Naive B cell (primary cell): ENCODE measurements at places on chromosomes 1 and 21. TPM values are rescaled to one million over a fixed set of nuclear protein-coding genes. Genes with fewer than 3 reads are reported as not detected.

GUCA2A gene
- not detected for polyA plus RNA-seq

BGLAP gene
- polyA plus RNA-seq: not detected

RNF207 gene
- 0.12 TPM for polyA plus RNA-seq

DDR2 gene
- not detected for polyA plus RNA-seq

OR2T12 gene
- polyA plus RNA-seq: not detected

CNR2 gene
- 56.0 TPM for polyA plus RNA-seq

FCAMR gene
- polyA plus RNA-seq: not detected

CHRM3 gene
- polyA plus RNA-seq: not detected

ADAMTS1 gene
- not detected for polyA plus RNA-seq

PDE9A gene
- 1.5 TPM for polyA plus RNA-seq

OR2M5 gene
- not detected for polyA plus RNA-seq

- no peak for DNase-seq
- H3K4me1 ChIP-seq: peaks cover 26% of the 10 kb centered on the region
- no peak overlapping the region for H3K27ac ChIP-seq
- H3K4me3 ChIP-seq: no peak overlapping the region
- H3K36me3 ChIP-seq: no peaks in the 10 kb centered on the region
- no peaks in the 10 kb centered on the region for H3K27me3 ChIP-seq
These were observed 2.8 kb downstream of the STPG1 start for GRCh38 chr1:24410750-24411149.

- no peak overlapping the region for H3K4me3 ChIP-seq
- H3K27me3 ChIP-seq: no peaks in the 10 kb centered on the region
- no peak for DNase-seq
- peaks cover 11% of the 10 kb centered on the region for H3K4me1 ChIP-seq
- H3K36me3 ChIP-seq: peaks cover 30% of the 10 kb centered on the region
- peak overlapping the region; percentile 26 for H3K27ac ChIP-seq
These were observed 62.4 kb downstream of the SASS6 start for GRCh38 chr1:100070201-100070939.

DNA sequence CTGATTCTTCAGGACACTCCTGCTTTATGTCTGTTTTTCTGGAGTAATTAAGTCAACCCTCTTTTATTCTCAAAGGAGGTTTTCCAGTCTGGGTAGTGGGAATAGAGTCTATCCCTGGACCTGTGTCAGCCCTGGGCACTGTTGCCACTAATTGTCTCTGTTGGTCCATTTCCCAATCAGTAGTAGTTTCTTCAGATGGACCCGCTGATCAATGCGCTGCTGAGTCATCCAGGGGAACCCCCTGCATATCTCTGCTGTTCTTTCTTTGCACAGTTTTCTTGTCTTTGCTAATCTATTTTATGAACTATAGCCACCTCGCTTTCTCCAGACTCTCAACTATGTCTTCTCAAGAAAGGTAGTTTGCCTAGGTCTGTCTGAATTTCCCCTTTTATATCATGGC, 82.5 kb downstream of the TNNI3K start:
- no peak overlapping the region for H3K4me3 ChIP-seq
- DNase-seq: no peak
- H3K27me3 ChIP-seq: peaks cover 6% of the 10 kb centered on the region
- H3K4me1 ChIP-seq: no peaks in the 10 kb centered on the region
- no peaks in the 10 kb centered on the region for H3K36me3 ChIP-seq

GRCh38 chr1:17741052-17741451, 14.1 kb upstream of the ACTL8 start:
- no peaks in the 10 kb centered on the region for H3K27me3 ChIP-seq
- no peaks in the 10 kb centered on the region for H3K36me3 ChIP-seq
- no peak overlapping the region for H3K4me3 ChIP-seq

DNA sequence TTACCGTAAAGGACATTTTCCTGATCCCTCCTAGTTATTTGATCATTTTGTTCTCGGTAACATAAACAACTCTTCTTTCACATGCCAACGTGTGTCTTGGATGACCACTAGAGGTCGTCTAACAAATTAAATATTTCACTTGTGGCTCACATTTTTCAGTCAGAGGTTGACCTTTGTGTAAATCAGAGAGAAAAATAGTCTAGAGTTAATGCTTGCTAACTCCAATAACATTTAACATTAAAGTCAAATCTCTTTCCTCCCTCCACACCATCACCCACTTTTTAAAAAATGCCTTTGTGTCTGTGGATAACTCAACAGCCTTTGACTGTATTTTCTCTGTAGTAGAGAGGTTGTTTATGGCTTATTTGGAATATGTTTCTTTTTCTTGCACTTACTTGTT, 220.5 kb upstream of the B3GALT2 start:
- peak; percentile 36 for DNase-seq
- H3K4me1 ChIP-seq: peaks cover 12% of the 10 kb centered on the region
- no peak overlapping the region for H3K27ac ChIP-seq
- H3K4me3 ChIP-seq: no peak overlapping the region
- no peaks in the 10 kb centered on the region for H3K27me3 ChIP-seq
- H3K36me3 ChIP-seq: no peaks in the 10 kb centered on the region

DNA sequence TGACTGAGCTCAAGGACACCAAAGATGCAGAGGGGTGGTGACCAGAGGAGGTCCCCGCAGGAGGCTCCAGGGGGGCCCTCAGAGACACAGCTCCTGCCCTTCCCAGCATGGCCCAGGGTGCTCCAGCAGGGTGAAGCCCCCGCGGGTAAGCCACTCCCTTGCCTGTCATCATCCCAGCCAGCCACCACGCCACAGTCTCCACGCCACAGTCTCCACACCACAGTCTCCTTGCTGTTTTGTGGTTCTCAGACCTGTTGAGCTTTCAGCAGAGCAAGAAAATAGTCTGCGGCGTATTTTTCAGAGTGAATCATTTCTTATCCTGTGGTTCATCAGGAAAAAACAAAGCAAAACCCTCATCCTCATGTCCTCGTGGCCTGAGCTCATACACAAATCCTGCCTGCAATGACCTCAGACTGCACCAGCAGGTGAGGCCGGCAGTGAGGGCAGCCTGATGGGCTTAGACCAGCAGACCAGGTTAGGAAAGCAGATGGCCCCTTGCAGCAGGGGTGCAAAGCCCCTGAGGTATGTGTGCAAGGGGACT, 25.7 kb upstream of the ABCG1 start:
- no peak for DNase-seq
- no peak overlapping the region for H3K4me3 ChIP-seq
- H3K27me3 ChIP-seq: no peaks in the 10 kb centered on the region
- H3K4me1 ChIP-seq: peaks cover 35% of the 10 kb centered on the region
- H3K36me3 ChIP-seq: no peaks in the 10 kb centered on the region

GRCh38 chr1:156775799-156776198, 8.5 kb downstream of the PRCC start:
- H3K27me3 ChIP-seq: no peaks in the 10 kb centered on the region
- peak overlapping the region; percentile 55 for H3K27ac ChIP-seq
- H3K4me3 ChIP-seq: no peak overlapping the region
- no peak for DNase-seq
- H3K4me1 ChIP-seq: peaks cover 38% of the 10 kb centered on the region
- H3K36me3 ChIP-seq: peaks cover 8% of the 10 kb centered on the region

- H3K27me3 ChIP-seq: peaks cover 35% of the 10 kb centered on the region
- DNase-seq: no peak
- peaks cover 15% of the 10 kb centered on the region for H3K4me1 ChIP-seq
- peaks cover 4% of the 10 kb centered on the region for H3K36me3 ChIP-seq
These were observed 5.8 kb downstream of the LINGO4 start for GRCh38 chr1:151799179-151800022.

DNA sequence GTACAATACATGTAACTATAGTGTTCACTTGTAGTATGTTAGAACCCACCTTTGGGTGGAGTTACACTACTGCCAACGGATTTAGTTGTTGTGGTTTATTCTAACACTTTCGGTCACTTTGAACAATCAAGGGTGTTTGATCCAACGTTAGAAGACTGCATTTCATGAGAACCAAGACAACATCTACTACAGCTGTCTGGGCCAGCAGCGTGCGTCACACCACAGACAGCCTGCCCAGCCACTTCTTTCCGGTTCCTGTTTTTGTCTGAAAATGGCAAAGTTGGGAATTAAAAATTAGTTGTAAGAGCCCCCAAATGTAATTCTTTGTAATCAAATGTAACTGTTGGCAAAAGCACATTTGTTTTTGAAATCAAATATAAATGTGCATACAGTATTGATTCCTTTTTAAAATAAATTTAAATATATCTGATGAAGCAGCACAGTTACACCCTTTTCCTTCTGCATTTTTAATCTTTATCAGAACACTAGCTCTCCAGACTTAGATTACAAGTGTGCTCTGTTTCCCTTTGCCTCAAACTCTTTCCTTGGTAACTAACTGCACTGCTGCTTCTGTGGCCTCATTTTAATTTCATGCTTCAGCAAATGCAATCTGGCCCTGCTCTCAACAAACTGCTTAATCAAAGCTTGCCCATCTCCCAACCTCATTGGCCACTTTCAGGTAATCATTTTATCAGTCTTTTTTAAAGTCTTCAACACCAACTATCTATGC, 86.6 kb upstream of the DPH5 start:
- H3K36me3 ChIP-seq: no peaks in the 10 kb centered on the region
- H3K27me3 ChIP-seq: no peaks in the 10 kb centered on the region
- DNase-seq: peak; percentile 89
- H3K4me1 ChIP-seq: peaks cover 34% of the 10 kb centered on the region

GRCh38 chr1:184032930-184033418, 4.6 kb downstream of the COLGALT2 start:
- no peak overlapping the region for H3K4me3 ChIP-seq
- H3K27me3 ChIP-seq: peaks cover 78% of the 10 kb centered on the region
- peaks cover 13% of the 10 kb centered on the region for H3K4me1 ChIP-seq
- DNase-seq: no peak
- no peaks in the 10 kb centered on the region for H3K36me3 ChIP-seq

DNA sequence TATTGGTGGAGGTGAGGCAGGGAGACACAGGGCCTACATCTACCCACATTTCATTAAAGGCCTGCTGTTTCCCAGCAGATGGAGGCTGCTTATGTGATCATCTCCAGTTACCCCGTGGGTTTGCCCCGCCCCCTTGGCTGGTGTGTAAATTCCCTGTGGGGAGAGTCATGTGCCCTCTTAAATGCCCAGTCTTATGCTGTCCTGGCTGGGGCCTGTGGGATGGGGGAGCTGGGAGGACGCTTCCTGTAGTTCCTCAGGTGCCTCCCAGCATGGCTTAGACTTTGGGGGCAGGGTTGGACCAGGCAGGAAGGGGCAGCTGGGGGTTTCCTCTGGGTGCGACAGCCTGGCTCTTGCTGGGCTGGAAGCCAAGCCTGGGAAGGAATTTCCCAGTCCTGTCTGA, 15.5 kb upstream of the CITED4 start:
- H3K4me3 ChIP-seq: no peak overlapping the region
- no peaks in the 10 kb centered on the region for H3K4me1 ChIP-seq
- H3K27me3 ChIP-seq: peaks cover 35% of the 10 kb centered on the region
- DNase-seq: no peak
- no peak overlapping the region for H3K27ac ChIP-seq
- H3K36me3 ChIP-seq: no peaks in the 10 kb centered on the region

DNA sequence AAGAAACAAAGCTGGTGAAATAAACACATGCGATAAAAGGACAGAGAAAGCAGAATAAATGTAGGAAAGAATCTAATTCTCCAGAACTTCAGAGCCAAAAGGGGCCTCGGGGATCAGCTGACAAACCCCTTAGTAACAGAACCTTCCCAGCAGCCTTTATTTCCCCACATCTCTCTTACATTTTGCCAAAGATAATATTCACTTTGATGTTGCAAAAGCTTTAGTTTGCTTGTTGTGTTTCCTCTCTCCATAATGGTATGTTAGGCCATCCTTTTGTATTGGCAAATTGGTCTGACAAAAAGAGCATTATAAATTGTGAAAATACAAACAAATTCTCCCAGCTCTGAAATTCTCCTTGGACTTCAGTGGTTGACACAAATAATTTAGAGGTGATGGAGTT, 54.9 kb downstream of the OPTC start:
- no peaks in the 10 kb centered on the region for H3K4me1 ChIP-seq
- H3K27ac ChIP-seq: no peak overlapping the region
- no peaks in the 10 kb centered on the region for H3K36me3 ChIP-seq
- no peak for DNase-seq
- H3K4me3 ChIP-seq: no peak overlapping the region
- H3K27me3 ChIP-seq: peaks cover 8% of the 10 kb centered on the region

GRCh38 chr1:63888984-63889383, 115.2 kb downstream of the ROR1 start:
- H3K27me3 ChIP-seq: peaks cover 5% of the 10 kb centered on the region
- no peaks in the 10 kb centered on the region for H3K36me3 ChIP-seq
- H3K4me1 ChIP-seq: peaks cover 56% of the 10 kb centered on the region
- peak overlapping the region; percentile 22 for H3K27ac ChIP-seq

DNA sequence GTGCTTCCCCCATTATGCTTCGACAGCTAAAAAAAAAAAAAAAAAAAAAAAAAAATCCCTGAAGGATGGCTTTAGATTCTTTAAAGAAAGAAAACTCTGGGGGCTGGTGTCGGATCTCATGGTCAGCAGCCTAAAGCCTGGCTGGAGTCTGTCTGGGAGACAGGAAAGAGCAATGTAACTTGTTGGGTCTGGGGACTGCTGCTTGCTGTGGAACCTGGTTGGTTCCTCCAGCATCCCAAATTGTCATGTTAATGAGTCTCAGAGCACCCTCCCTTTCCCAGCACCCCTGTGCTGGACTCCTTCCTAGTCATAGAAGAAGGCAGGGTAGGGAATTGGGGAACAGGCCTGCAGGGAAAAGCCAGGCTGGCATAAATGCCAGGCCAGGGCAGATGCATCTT, 3.0 kb downstream of the KCNC4 start:
- peaks cover 36% of the 10 kb centered on the region for H3K4me1 ChIP-seq
- H3K27ac ChIP-seq: no peak overlapping the region
- peak overlapping the region; percentile 35 for H3K4me3 ChIP-seq
- H3K36me3 ChIP-seq: no peaks in the 10 kb centered on the region

DNA sequence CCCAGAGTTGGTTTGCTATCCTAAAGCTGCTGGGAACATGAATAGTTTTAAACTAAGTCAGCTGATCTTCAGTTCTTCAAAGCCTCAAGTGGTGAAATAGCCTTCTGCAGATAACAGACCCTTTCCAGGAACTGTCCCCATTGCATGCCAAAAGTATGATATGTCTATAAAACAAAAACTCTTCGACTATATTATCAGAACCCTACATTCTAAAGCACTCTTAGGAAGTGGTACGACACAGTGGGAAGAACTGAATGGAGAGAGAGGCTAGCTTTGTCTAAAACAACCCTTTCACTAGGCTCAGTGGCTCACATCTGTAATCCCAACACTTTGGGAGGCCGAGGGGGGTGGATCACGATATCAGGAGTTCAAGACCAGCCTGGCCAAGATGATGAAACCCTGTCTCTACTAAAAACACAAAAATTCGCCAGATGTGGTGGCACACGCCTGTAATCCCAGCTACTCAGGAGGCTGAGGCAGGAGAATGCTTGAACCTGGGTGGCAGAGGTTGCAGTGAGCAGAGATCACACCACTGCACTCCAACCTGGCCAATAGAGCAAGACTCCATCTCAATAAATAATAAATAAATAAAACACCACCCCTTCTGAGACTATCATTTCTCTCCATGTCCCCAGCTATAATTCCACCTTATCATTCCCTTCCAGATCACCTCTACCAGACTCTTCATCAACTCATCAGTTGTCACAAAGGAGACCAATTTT, 2.2 kb upstream of the FRRS1 start:
- H3K36me3 ChIP-seq: no peaks in the 10 kb centered on the region
- H3K27ac ChIP-seq: no peak overlapping the region
- peaks cover 13% of the 10 kb centered on the region for H3K27me3 ChIP-seq
- no peaks in the 10 kb centered on the region for H3K4me1 ChIP-seq
- no peak overlapping the region for H3K4me3 ChIP-seq
- DNase-seq: no peak

GRCh38 chr1:86460998-86461397, 7.7 kb upstream of the CLCA1 start:
- H3K4me1 ChIP-seq: no peaks in the 10 kb centered on the region
- H3K27me3 ChIP-seq: no peaks in the 10 kb centered on the region
- DNase-seq: no peak
- no peak overlapping the region for H3K27ac ChIP-seq
- H3K4me3 ChIP-seq: no peak overlapping the region

GRCh38 chr1:206493279-206493678, 14.1 kb upstream of the RASSF5 start:
- no peak overlapping the region for H3K4me3 ChIP-seq
- DNase-seq: no peak
- peaks cover 31% of the 10 kb centered on the region for H3K4me1 ChIP-seq
